ENCODE measurements at places on chromosomes 4 and X.

DNA sequence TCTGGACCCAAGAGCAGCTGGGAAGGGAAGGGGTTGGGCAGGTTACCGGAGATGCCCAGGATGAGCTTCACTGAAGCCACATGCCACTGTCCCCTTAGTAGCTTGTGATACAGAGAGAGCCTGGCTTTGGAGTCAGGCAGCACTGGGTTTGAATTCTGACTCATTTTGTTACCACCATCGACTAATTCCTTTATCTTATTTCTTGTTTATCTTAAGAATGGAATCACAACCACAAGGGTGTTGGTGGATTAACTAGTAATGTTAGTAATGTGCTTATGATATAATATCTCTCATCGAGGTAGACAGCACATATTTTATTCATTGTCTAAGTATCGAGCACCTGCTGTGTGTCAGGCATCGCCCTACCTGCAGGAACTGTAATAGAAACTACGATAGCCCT is 17.7 kb upstream of the STX18 start:
- no peak for DNase-seq

DNA sequence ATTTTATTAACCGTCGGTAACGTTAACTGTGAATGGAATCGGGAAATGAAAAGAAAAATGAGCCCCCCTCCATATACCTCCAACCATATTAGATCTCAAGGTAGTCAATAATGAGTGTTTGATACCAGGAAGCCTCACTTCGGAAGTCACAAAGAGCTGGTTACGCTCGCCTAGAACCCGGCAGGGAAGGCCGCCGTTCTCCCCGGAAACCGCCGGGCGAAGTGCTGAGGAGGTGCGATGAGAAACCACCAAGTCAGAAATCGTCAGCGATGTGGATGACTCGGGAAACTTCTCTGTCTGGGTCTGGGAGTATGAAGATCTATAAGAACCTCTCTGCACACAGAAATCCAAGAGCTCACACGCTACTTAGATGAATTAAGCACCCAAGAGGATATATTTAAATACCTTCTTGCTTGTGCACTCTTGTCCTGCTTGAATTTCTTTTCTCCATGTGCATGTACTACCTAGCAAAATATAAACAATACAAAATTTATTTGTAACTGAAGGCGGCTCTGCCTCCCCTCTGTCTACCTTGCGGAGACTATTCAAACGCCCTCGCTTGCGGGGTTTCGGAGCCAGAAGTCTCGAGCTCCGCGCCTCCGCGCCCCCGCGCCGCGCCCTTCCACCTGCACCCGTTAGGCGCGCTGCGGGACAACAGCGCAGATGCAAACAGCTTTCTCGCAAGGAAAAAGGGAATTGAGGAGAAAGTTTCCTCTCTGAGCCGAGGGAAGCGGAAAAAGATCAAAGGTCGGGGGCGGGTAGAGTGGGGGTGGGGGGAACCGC is 17.8 kb downstream of the NKX6-1 start:
- DNase-seq = no peak

- no peak for DNase-seq
These were observed 1.1 kb downstream of the RAB39B start for GRCh38 chrX:155262970-155263754.

GRCh38 chr4:97994765-97995465 is 148.4 kb downstream of the STPG2 start:
- no peak for DNase-seq

DNA sequence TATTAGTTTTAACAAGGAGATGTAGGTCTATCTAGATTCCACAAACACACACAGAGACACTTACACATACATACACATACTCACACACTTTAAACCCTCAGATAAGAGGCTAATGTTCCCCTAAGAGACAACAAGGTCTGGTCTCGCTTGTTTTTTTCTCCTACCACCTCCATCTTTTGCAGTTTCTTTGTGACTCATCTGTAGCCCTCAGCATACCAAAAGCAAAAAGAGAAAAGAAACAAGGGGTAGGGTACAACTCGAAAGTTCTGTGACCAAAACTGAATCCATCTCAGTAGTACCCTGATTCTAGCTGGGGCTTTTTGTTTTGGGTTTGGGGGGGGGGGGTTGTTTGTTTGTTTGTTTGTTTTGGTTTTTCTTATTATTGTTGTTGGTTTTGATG is 12.2 kb upstream of the EXOSC9 start:
- no peak for DNase-seq

DNA sequence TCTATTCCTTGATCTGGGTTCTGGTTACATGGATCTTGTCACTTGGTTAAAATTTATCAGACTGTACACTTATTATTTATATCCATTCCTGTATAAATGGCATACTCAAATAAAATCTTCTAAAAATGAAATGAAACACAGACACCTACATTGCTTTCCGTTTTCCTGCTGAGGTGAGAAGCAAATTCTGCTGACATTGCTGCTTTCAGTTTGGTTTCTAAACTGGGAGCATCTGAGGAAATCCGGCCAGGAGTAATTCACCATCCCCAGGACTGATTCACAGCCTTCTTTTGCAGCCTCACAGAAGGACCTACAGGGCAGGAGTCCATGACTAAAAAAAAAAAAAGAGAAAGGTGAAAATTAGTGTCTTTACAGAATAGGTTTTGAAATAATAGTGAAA is 93.6 kb downstream of the CORIN start:
- DNase-seq = no peak

DNA sequence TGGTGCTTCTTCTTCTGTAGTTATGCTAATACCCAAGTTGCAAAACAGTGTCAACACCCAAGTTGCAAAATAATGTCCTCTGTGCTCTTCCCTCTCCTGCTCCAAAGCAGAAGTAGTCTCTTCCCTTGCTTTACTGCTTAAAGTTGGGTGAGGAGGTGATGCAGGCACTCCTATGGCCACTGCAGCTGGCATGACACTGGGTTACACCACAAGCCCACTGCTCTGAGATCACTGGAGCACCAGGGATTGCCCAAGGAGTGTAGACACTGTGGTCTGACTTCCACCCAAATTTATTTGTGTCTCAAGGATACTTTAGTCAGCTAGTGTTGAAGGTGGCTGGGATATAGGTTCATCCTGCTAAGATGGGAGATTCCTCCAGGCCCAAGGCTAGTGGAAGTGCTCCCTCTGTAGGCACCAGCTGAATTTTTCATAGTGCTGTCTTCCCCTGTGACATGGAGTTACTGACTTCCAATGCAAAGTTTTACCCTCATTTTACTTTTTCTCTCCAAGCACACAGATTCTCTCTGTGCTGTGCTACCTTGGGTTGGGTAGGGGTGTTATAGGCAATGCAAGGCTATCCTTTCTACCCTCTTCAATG is 196.2 kb upstream of the TENT5D start:
- no peak for DNase-seq

- DNase-seq = no peak
These were observed 62.5 kb downstream of the BANK1 start for GRCh38 chr4:101853028-101853427.

- no peak for DNase-seq
These were observed 379.4 kb downstream of the FBXW7 start for GRCh38 chr4:152156442-152156841.

DNA sequence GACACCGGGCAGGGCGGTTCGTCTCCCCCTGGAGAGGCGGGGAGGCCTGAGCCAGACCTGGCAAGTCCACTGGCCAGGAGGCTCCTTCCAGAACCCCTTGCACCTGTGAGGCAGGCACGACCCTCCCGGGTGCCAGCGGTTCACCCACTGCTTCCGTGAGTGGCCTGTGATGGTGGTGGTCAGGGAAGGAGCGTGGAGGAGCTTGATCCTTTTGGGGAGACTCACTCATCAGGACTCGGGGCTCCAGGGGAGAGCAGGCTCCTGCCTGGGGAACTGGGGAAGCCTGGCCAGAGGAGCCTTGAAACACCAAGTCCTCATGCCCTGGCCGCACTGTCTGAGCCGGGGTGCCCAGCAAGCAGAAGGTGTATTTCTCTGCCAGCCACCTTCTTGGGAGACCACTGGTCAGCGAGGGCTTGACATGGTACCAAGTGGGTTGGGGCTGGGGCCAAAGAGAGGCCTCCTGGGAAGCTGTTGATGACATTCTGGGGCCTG is 860 bp downstream of the FAM50A start:
- no peak for DNase-seq

DNA sequence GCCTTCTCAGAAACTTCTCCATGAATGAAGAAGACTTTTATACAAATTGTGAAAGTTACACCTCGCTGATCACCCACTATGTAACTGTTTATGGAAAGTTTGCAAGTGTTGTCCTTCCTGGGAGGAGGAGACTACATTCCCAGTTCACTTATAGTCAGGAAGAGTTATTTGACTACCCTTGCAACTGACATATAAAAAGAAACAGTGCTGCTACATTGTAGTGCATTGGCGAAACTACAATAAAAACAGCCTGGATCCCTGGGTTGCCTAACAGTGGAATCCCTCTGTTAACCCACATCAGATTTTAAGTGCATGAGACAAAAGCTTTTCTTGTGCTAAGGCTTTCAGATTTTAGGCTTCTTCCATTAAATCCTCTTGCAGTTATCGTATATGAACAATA is 30.4 kb downstream of the MAGEB10 start:
- DNase-seq = no peak

DNA sequence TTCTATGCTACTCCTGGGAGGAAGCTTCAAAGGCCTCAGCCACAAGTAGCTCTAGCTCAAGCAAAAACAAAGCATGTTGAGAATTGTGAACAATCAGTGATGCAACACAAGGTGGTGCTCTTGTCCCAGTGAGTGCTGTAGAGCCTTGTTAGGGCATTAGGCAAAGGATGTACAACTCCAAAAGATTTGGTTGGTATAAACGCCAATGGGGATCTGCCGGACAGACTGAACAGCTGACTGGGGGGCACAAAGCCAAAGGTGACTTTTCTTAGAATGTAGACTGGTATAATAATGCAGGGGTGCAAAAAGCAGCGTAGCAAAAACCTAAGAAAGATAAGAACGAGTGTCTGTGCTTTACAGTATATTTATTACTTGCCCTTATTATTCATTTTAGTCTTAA is 62.6 kb upstream of the ALB start:
- no peak for DNase-seq

- DNase-seq = no peak
These were observed 18.1 kb upstream of the HSFX3 start for GRCh38 chrX:149567621-149568417.

GRCh38 chrX:150203248-150203645 is 159.9 kb upstream of the MAMLD1 start:
- no peak for DNase-seq

- DNase-seq = peak; percentile 56
These were observed 63.7 kb downstream of the SEC24D start for GRCh38 chr4:118772081-118772766.

GRCh38 chr4:176359590-176359989 is 39.8 kb downstream of the SPCS3 start:
- DNase-seq = no peak

- DNase-seq = no peak
These were observed 10.7 kb downstream of the SEPTIN6 start for GRCh38 chrX:119682019-119682989.

DNA sequence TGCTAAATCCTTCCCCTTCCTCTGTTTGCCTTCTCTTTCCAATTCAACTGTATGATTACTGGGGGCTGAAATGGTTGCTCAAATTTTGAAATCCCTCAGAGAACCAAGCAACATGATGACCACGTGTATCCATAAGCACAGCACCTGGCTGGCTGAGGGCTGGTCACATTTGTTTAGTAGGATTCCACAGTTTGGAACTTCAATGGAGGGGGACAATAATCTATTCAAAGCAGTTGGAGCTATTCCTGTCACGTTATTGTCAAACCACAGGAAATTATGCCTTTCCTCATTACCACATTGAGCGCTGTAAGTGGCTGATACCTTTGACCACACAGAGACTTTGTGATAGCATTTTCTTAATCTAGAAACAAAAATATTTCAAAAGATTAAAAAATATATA is 7.0 kb downstream of the TMSB4X start:
- DNase-seq = peak; percentile 51

DNA sequence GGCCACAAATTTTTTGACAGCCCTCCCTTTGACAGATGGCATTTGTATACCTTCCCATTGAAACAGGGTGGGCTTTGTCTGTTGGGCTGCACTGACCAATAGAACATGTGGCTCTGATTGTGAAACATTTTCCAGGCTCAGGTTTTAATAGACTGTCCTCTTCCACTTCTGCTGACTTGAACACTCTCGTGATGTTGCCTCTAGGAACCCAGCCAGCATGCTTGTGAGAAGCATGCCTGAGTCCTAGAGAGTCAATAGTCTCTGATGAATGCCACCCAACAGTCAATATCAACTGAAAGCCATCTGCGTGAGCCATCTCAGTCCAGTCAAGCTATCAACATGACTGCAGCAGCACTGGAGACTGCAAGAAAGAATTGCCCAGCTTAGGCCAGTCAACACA is 290.0 kb downstream of the SLC7A11 start:
- DNase-seq = no peak

DNA sequence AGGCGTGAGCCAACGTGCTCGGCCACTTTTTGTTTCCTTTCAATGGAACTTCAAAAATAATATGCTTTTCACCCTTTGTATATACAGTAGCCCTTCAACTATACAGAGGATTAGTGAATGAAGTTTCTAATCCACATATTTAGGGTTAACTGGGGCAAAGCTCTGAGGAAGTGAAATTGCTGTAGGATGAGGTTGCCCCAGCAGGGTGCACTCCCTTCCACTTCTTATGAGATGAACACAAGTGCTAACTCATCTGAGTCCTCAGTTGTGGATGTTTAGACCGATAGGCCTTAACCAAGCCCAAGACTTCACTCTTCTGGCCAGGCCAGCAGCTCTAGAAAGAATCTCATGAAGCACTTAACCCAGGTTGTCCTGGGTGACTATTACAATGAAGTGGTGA is 29.1 kb upstream of the CT55 start:
- DNase-seq = no peak

GRCh38 chr4:174763454-174764104 is 65.5 kb downstream of the GLRA3 start:
- no peak for DNase-seq

DNA sequence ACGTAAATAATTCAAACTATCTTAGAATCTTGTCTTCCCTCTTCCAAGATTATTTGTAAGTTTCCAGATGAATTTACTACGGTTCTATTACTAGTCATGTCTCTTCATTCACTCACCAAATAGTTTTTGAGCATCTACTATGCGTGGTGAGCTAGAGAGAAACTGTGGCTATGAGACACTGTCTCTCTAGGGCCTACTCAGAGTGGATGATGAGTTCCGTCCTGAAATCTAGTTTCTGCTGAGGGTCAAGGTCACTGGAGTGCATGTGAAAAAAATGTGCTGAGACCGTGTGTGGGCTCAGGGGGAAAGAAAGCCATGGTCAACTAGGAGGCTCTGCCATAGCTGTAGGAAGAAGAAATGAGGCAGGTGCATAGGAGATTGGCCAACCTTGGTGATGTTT is 320.2 kb upstream of the GATB start:
- DNase-seq = no peak

DNA sequence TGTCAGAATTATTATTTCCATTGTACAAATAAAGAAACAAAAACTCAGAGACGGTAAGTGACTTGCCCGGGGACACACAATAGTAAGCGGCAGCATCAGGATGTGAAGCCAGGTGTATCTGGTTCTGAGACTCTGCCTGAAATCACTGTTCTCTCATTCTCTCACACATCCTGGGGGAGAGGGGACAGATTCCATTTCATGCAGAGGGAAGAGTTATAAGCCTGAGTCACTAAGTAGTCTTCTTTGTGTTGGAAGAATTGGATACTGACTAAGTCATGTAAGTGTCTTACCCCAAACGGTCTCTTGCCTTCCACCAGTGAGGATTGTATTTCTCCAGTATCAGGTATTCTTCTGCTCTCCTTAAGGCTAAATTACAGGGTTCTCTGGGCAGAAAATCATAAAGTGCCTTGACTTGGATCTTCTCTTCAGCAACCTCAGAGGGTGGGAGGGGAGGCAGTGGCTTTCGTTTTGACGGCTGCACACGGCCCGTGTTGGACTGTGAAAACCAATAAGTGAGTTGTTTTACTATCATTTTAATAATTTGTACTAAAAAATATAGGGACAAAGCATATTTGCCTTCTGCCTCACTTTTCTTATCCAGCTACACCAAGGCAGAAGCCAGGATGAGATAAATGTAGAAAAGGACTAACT is 21.9 kb downstream of the TXK start:
- no peak for DNase-seq
